ENCODE measurements at places on chromosomes 7 and 10.

- DNase-seq = no peak
These were observed 26.1 kb upstream of the SNX10 start for GRCh38 chr7:26265499-26266075.

DNA sequence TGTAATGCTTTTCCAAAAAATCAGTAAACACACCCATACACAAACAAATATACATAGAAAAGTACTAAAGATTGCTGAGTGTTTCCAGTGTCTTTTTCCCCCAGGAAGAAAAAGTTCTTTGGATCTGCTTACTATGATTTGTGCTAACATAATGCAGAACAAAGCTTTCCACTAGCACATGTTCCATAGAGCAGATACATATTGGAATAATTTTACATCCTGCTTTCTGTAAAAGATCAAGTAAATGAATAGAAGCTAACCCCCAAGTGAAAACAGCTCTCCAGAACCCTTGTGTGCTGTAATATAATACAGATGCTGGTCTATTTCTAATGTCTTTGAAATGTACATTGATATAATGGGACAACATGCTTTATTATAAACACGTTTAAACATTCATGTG lies 125.5 kb downstream of the PON1 start:
- peak; percentile 48 for DNase-seq

- no peak for DNase-seq
These were observed 150.6 kb downstream of the SLIT1 start for GRCh38 chr10:97034958-97035769.

DNA sequence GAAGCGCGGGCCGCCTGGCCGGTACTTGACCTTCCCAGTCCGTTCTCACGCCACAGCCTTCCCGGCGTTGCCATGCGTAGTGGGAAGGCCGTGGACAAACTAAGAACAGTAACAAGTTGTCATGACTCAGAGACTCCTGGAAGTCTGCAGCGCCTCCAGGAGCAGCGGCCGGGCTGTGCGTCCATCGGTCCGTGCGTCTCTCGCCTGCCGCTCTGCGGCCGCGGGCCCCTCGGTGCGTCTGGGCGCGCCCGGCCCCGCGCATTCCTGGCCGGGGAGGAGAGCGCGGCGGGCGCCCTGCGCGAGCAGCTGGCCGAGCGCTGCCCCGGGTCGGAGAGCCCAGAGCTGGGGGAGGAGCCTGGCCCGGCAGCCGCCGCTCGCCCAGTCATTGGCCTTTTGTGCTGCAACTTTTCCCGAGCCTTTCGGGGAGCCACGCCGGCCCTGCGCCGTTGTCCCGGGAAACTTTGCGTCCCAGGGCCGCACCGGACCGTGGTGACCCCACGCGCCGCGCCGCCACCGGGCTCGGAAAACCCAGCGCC lies 123.7 kb downstream of the TACC2 start:
- peak; percentile 92 for DNase-seq

DNA sequence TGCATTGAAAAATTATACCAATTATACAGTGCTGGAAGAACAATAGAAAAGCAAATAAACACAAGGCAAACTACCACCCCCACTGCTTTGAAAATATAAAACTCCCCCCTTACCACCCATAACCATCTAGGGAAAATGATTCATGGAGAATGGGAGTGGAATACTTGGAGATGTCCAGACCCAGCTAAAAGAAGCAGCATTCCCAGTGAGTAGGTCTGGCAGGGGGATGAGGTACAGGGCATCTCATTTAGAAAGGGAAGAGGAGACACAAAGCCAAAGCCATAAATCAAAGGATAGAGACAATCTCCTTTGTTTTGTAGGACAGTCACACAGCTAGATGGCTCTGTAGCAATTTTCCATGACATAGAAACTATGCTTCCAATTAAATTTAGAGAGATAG lies 36.0 kb upstream of the DGKI start:
- DNase-seq = no peak

DNA sequence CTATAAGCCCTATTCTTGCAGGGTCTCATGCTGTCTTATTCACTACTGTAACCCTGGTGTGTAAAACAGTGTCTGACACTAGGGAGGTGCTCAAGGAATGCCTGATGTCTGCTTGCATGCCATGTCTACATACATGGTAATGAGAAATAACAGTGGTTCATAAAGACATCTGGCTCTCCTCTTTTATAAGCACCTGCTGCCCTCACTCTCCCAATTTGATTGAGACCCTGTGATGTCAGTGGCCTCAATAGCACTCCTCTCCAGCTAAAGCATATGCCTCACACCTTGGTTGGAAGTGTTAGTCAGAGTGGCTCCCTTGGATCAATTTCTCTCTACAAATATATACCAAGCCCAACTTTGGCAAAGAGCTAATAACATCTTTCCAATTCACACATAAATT lies 30.6 kb downstream of the ANK3 start:
- DNase-seq = no peak

DNA sequence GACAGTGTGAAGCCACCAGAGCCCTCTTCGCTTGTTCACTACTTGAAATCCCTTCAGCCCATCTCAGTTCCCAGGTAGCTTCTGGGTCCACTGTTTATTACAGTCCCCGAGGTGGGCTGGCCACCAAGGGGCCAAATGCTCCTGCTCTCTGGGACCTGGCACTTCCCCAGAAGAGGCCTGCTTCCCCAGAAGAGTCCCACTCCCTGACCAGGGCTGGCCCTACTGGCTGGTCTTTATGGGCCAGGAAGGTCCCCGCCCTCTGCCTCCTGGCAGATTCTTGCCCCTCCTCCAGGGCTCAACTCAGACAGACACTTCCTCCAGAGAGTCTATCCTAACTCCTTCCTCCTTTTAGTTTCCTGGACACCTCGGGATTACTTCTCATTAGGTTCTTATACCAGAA lies 70.7 kb upstream of the LRRC18 start:
- peak; percentile 17 for DNase-seq

- DNase-seq = peak; percentile 26
These were observed 69.5 kb downstream of the STEAP1B start for GRCh38 chr7:22430457-22430856.

DNA sequence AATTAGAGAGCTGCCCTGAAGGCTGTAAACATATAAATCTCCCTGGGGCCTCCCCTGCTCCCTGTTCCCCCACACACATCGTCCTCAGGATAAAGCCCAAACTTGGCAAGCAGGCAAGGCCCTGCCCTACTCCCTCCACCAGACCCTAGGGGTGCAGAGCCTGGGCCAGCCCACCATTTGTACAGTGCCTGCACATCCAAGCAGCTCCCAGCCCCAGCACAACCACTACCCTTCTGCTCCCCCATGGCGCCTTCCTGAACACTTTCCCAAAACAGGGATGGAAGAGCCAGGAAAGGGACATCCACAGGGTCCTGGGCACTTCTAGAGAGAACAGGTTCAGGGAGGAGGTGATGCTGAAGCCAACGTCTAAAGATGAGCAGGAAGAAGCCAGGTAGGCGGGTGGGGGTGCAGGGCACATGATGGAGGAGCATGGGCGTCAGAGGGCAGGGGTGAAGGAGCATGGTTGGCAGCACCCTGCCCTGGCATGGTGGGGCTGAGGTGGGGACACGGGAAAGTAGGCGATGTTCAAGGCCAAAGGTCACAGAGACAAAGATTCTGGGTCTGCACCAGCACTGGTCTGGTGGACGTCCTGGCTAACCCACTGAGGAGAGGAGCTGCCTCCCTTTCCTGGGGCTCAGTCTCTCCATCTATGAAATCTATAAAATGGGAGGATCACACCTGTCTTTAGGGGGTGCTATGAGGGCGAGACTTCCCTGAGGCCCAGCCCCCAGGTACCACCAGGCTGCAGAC lies 140.6 kb downstream of the ARHGAP22 start:
- DNase-seq = no peak

DNA sequence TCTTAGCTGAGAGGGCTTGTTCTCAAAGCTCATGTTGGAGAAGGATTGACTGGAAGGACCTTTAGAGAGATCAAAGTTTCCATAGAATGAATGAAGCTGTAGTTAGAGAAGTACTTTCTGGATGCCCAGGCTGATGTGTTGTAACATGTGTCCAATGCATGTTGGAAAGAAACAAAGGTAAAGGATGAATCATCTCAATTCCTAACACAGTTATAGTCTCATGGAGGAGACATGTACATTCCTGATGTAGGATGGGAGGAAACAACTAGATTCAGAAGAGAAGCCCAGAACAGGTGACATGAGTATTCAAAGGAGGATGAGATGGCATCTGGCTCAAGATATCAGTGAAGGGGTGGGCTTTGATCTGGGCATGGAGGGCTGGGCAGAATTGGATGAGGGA lies 152.7 kb downstream of the SH2D4B start:
- no peak for DNase-seq

DNA sequence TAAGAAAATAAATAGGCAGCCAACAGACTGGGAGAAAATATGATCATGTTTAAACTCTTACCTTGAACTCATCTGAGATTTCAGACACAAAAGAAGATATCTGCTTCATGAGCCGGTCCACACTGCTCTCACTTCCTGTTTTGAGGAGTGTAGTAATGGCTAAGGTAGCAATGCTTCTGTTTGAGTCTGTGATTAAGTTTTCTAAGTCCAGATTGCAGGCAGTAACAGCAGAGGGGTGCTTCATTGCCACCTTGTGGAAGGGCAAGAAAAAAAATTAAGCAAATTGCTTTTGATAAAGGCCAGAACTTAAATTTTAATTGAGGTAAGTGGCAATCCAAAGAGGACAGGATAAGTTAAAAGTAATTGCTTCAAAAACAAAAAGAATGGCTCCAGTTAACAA lies 69.1 kb downstream of the MEST start:
- DNase-seq = no peak

GRCh38 chr7:2586326-2587020 lies 27.7 kb downstream of the IQCE start:
- no peak for DNase-seq

- DNase-seq = no peak
These were observed 3.1 kb downstream of the HERPUD2 start for GRCh38 chr7:35691827-35692307.

DNA sequence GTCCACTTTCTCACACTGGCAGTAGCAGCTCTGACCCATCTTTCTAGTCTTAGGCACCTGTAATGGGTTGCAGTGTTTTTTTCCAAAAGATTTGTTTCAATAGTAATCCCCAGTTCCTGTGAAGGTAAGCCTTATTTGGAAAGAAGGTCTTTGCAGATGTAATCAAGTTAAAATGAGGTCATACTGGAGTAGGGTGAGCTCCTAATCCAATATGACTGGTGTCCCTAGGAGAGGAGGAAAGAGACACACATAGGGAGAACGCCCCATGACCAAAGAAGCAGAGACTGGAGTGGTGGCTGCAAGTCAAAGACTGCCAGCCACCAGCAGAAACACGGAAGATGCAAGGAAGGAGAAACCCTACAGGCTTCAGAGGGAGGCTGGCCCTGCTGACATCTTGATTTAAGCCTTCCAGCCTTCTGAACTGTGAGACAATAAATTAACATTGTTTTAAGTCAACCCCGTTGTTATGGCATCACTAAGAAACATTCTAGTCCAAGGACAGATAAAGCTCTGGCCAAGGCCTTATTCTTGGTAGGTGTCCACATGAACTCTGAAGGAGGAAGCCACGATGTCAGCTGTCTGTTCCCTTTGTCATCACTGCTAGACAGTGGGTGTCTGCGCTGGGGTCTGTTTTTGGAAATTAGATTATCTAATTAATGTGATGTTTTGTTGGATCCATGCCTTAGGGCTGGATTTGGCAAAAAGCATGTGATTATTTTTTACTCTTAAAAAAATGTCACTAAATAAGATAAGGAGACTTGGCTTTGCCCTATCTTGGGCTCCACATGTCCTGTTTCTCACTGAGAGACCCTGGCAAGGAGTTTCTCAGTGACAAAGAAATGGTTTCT lies 214.9 kb downstream of the KCNMA1 start:
- peak; percentile 19 for DNase-seq

DNA sequence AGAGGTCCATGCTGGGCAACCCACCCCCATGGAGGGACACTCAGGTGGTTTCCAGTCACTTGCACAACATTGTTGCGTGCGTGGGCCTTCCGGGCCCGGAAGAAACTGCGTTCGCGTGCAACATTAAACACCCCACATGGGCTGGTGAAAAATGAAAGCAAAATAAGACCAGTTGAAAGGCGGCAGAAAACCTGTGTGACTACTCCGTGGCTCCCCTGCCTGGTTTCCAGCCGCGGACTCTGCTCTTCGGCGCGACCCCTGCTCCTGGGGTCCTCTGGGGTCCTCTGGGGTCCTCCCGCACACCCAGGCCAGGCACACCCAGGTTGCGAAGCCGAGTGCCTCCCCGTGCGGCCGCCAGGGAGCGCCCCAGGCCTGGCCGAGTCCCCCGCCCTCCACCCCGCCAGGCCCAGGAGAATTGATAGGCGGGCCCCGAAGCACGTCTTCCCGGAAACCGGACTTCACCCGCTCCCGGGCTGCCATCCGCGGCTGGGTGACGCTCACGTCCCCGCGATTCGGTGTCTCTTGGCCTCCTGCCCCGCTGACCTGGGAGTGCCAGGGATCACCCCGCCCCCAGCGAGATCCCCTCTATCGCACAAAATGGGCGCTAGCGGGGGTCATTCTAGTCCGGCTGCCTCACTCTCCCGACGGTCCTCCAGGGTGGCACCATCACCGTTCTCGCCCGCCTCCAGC lies 1.9 kb upstream of the SH2D4B start:
- DNase-seq = peak; percentile 72

DNA sequence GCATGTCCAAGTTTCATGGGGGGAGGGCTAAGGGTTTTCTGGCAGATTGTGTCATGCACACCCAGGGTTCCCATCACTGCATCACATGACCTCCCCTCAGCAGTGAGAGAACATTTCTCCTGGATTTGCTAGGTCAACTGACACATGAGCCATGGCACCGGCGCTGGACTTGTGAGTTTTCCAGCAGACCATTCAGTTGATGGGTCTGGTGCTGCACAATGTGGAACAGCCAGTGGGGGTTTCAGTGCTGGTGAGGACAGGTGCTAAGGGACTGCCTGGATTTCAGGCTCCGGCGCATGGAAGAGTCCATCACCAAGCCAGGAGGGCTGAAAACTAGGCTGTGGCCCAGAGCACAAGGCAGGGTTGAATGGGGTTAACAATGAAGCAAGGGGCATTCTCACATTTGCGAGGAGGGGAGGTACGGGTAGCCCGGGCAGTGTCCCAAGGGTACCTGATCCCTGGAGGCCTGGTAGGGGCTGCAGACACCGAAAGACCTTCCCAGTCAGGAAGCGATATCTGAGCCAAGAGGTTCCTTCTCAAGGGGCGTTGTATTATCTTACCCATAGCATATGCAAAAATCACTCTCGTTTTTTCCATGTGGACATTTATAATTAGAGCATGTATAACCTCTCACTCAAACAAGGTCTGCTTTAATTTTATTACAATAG lies 203.0 kb downstream of the TNS3 start:
- no peak for DNase-seq

Data from umbilical cord (tissue), 2 donors.